ENCODE measurements at places on chromosomes 12 and 14.

- no peak for DNase-seq
These were observed 40.4 kb upstream of the LDHB start for GRCh38 chr12:21697904-21698630.

DNA sequence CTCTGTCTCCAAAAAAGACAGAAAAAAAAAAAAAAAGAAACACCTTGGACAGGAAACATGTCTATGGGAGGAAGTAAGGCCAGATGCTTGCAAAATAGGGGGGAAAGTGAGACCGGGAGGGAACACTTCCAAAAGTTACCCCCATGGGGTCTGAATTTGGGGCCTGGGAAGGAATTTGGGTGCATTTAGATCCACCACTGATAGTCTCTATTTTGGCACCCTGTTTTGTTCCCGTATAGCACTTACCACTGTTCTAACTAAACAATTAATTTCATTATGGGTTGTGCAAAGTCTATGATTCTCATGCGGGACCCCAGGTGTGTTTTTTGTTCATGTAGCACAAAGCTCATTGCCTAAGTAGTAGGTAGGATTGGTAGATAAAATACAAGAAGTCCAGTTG, 1.4 kb upstream of the MLEC start:
- DNase-seq: no peak

DNA sequence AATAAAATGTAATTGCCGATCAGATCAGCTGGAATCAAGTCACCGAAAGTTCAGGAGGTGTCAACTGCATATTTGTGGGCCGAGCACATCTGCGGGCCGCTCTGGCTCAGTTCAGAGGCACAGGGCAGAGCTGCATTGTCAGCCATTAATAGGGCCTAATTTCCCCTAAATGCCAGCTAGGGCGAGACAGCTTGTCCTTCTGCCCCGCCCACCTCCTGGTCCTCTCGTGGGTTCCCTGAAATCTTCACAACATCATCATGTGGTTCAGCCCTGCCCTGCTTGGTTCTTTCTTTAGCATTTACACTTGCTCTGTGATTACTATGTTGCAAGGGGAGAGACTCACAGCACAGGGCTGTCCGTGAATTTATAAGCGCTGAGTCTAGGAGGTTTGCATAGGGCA, 148.9 kb downstream of the CHST11 start:
- DNase-seq: no peak

GRCh38 chr12:116552773-116553373, 6.3 kb upstream of the MAP1LC3B2 start:
- no peak for DNase-seq

DNA sequence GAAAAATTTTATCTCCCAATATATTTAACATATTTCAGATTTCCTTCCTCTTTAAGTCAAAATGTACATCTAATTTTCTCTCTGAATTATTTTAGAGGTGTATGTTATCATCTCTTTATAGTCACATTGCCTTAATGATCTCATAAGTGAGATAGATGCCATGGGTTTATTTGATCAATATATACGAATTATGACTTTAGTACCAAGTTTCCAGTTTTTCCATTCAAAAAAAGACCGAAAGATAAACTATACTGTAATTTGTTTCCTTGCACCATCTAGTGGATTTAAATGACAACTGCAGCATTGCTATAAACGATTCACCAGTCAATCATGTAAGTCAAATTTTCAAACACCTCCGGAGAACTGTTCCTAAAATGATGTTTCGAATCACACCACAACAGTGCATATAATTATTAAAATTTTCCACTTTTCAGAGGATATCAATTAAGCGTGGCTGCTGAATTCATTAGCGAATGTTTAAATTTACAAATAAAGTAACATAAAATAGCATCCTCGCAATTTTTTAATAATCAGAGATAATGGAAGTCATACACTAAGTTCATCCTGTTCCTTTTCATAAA, 419 bp upstream of the ATXN7L3B start:
- peak; percentile 86 for DNase-seq

GRCh38 chr12:2084553-2085296, 31.9 kb downstream of the CACNA1C start:
- DNase-seq: no peak

DNA sequence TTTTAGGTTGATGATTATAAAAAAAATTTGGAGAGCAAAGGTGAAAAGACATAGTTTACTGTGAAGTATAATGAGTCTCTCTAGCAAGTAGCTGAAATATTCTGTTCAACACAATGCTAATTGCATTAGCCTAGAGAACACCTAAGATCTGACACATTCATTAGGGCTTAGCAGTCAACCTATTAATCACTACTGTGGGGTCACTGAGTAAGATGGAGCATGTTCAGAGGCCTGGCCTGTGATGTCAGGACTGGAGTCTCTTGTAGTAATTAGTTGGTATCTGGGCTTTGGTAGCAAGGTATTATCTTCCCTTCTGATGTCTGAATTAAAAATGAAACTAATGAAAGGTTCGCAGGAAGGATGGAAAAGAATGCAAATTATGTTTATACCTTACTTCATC, 112.7 kb downstream of the SLC16A7 start:
- no peak for DNase-seq

DNA sequence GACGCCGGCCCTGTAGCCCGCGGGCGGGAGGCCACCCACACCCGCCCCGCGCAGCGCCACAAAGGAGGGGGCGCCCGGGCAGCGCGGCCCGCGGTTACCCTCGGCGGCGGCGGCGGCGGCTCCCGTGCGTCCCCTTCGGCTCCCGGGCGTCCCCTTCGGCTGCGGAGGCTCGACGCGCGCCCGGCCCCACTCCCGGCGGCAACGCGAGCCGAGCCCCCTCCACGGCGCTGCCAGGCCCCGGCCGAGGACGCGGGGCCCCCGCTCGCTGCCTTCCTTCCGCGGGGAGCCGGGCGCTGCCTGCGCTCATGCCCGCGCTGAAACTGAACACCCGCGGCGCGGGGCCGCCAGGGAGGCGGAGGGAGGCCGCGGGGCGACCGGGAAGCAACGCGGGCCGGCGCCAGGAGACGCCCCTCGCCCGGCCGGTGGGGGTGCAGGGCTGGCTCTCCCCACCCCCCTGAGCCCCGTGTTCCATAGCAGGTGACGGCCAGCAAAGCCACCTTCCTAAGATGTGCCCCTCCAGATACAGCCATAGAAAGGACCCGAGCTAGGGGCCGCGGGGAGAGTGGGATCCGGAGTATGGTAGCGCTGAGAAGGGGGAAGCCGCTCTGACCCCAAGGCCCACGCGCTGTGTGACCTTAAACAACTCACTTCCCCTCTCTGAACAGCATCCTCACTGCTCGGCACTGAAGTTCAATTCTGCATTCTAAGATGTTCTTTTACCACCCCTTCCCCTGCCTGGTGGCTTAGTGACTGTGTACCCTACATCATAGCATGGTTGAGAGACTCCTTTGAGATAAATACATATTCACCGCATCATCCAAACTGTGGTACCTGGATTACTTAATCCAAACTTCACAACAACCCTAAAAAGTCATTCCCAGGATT, 42.8 kb downstream of the KDM2B start:
- no peak for DNase-seq

GRCh38 chr12:45785315-45785714, 55.8 kb downstream of the ARID2 start:
- no peak for DNase-seq

DNA sequence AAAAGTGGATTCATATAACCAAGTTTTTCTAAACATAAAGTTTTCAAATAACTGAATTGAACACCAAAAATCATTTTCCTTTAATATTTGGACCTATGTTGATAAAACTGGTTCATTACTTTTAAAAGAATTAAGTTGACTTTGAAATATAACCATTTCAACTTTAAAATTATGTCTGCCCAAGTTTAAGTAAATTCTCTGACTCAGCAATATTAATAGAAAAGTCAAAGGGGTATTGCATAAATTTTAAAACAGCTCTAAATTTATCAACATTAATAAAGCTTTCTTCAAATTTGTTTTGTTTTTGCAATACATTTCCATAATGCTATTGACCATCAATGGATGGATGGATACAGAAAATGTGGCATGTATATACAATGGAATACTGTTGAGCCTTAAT, 168.4 kb upstream of the GARIN6 start:
- no peak for DNase-seq

DNA sequence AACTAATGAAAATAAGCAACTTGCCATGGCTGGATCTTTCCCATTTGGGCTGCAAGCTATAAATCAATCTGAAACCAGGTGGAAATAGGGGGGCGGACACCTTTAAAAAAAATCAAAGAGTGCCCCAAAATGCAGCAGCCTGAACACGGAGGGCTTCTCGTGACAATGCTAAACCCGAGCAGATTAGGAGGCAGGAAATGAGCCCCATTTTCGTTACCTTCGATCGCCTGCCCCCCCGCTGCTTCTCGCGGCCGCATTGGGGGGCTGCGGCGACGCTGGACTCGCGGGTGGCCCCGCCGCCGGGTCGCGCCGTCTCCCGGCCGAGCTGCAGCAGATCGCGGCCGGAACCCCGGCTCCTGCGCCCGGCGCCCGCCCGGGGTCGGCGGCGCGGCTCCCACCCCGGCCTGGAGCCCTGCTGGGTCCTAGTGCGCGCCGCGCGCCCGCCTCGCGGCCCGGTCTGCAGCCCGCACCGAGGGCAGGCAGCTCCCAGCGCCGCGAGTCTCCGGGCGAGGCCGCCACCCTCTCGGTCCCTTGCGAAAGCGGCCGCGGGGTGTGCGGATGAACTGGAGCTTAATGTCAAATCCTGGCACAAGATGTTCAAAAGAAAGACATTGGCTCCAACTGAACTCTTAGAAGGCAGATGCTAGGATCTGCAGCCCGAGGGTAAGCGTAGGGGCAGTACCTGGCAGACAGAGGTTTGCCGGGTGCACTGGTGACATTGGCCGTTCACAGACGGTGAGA, 201.9 kb upstream of the FOXN3 start:
- no peak for DNase-seq

- DNase-seq: no peak
These were observed 120.4 kb upstream of the ATF7IP start for GRCh38 chr12:14244876-14245669.

DNA sequence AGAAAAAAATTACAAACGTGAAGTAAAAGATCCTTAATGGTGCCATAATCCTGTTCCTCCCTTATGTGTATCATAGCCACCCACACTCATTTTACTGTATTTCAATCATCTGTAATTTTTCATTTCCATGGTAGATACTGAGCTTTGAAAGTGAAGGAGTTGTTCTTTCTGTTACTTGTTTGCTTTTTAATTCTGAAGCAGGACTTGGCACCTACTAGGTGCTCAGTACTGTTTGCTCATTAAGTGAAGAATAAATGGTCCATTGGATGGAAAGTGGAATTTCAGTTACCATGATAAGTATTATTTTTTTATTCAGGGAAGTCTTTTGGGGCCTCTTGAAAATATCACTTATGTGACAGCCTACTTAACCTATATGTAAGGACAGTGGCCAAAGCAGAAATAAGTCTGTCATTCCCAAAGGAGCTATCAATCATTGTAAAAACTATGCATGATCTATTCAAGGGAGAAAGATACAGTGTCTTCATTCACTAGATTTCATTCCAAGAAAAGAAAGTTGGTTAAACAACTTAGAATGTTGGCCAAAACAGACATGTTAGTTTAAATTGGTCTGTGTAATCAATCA, 1244.4 kb upstream of the SEL1L start:
- DNase-seq: no peak

DNA sequence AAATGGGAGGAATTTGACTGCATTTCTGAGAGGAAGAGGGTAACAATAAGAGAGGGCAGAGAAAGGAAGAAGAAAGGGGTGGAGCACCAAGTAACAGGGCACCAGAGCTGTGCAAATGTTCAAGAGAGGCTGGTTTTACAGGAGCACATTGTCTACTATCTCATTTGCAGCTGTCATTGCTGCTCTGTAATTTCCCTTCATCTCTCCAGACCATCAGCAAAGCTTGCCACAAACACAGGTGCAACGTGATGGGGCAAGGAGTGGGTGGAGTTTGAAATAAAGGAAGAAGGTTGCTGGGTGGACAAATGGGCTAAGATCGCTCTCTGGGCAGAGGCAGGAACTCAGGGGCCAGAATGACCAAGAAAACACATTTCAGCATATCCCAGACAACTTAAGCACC, 47.9 kb upstream of the PLEKHG6 start:
- no peak for DNase-seq

- no peak for DNase-seq
These were observed 15.4 kb downstream of the ACTR10 start for GRCh38 chr14:58215191-58215914.

DNA sequence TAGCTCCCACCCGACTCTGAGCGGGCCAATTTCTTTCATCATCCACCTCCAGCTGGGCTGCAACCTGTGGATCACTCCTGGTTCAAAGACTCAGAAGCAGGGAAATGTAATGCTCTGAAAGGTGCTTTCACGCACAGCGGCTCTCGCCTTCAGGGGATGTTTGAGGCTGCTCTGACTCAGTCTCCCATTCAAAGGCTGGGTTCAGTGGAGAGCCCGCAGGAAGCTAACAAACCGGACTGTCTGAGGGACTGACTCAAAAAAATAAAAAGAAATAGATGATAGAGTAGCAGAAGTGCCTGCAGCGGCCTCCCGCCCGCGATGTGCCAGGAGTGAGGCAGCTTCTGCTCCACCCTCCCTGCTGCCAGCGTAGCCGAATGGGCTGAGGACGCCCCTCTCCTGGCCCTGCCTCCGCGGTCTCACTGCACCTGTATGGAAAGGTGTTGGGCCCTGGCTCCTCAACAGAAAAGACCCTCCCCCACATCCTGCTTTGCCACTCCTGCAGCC, 98.0 kb downstream of the GCH1 start:
- DNase-seq: no peak

DNA sequence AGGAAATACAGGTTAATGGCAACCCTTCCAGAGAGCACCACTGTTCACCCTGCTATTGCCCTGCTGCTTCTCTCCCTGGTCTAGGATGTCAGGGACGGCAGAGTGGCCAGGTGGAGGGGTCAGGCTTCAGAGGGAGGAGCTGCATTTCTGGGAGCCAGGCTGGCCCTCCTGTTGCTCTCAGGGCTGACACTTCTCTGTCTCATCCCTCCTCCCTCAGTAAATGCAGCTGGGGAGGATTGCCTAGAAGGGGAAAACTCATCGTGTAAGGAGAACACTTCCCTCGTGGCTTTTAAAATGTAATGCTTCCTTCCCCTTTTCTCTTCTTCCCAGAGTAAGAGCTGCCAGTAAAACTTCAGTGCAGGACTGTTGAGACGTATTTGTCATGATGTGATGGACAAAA, 20.8 kb downstream of the SUSD6 start:
- no peak for DNase-seq

DNA sequence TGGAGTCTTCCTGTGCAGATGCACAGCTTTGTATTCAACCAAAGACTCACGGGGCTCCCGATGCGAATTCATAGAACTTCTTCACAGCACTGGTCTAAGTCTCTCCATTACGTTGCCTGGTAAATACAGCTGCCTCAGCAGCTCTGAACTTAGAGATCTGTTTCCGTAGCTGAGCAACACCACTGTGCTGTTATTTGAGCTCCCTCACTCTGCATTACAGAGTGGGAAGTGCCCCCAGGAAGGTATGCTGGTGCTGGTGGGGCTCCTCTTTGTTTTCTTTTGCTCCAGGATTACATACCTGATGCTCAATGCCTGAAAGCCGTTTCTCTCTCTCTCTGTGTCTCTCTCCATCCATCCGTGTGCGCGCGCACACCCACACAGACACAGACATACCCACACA, 227.5 kb upstream of the RMST start:
- no peak for DNase-seq

Data from NCI-H187 treated with DMSO at 0.1 percent for 48 hours (cell line).